Tongue (tissue), 3 donors: ENCODE measurements at places on chromosomes 12 and 14.

- DNase-seq: no peak
Observed at GRCh38 chr12:111120578-111120977, 200.2 kb upstream of the MYL2 start.

- no peak for DNase-seq
Observed at GRCh38 chr14:100629696-100630095, 42.5 kb upstream of the BEGAIN start.

GRCh38 chr12:31772685-31773222 is 43.9 kb upstream of the AMN1 start:
- no peak for DNase-seq

- no peak for DNase-seq
Observed at GRCh38 chr14:93024493-93024892, 91.2 kb downstream of the ITPK1 start.

GRCh38 chr14:57209561-57209960 is 59.1 kb downstream of the EXOC5 start:
- no peak for DNase-seq

DNA sequence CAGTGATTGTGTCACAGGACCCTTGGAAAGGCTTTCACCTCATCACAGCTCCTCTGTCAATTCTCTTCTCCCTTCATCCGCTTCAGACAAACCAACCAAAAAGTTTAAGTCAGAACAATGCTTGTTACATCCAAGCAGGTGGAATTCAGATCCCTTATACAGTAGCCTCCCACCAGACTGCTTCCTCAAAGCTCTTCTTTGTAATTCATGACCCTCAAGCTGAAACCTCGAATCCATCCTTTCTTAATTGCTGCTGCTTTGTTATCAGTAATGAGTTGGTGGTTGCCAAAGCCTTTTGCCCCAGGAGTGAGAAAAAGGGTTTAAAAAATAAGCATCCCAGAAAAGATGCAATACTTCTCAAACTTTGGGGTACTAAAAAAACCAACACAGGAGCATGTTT is 9.5 kb downstream of the BEST3 start:
- no peak for DNase-seq

DNA sequence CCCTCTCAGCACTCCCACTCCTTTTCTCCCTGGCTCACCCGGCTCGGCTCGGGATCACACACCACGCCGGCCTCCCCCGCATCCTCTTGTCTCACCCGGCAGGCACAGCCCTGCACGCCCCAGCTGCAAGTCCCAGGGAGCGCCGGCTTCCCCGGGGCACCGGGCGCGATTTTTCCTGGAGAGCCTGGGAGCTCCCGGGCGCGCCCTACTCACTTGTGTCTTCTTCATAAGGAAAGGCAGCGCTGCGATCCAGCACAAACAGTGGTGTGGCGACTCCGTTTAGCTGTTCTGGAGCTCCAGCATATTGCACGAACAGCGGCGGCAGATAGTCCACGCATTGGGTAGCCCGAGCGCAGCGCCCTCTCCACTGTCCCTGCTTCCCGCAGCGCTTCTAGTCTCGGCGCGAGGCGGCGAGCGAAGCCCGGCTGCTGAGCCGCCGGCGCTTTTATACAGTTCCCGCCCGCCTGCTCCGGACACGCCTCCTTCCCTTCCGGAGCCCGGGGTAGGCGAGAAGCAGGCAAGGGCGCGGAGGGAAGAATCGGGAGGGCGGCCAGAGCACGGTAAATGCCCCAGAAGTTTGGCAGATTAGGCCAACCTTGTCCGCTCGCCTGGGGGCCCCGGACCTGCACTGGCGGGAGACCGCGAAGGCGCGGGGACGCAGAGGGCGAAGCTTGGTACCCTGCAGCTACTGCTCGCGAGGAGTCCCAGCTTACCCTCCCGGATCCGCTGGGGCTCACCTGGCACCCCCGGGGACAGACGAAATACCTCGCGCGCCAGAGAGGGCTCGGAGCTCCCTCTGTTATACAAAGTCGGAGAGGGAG is at the start of gene KITLG:
Gene KITLG (minus strand): TSS at position 421 of the 821 bp plus-strand sequence. CDS start 193 bp downstream, at position 228.
- peak; percentile 86 for DNase-seq

DNA sequence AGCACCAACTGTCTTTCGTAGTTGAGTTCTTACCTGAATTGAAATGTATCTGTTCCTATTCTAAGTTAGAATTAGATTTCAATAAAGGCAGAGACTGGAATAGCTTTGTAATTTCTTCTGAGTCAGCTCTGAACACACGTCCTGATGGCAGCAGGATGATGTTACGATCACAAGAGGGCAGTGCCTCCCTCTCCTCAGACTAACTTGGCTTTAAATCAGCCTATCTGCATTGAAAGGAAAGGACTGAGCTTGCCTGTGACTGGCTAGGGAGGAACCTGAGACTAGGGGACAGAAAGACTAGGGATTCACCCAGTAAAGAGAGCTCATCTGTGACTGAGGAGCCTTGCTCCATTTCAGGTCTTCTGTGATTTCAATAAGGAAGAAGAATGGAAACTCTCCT is 323.7 kb upstream of the OR4E1 start:
- peak; percentile 6 for DNase-seq

- peak; percentile 2 for DNase-seq
Observed at GRCh38 chr12:73950507-73950906, 587.1 kb upstream of the ATXN7L3B start.

DNA sequence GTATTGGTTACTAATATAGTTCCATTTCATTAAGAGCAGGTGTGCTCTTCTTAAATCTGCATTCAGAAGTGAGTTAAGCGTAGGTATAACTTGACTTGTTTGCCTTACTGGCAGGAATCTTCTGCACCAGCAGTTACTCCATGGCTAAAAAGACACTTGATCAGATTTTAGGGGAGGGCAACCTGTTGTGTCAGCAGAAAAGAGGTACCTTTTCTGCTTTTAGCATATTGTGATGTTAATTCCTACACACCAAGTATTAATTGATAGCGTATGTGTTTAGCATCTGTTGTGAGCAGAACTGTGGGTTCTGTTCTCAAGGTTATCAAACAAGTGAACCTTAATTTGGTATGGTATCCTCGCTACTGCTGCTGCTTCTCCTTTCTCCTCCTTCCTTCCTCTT is 38.3 kb downstream of the TTLL5 start:
- no peak for DNase-seq

DNA sequence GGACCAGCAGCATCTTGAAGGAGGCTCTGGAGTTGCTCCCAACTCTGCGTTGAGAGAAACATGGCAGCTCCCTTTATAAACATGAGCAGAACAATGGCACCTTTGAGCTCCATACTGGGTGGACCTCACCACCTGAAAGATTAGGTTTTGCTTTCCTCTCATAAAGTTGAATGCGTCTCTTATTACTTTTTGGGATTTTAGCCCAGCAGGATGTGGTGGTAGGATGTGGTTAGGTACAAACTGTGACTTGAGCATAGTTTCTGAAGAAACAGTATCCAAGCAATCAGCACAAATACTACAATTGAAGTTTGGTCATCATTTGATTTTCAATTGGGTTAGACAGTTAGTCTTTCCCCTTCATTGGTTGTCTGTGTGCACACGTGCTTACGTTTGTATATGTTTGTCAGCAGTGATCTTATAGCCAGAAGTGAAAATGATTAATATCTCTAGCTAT is at the start of gene PRR4:
Gene PRR4 (minus strand): TSS at position 51 of the 454 bp plus-strand sequence. CDS start 38 bp downstream, at position 13.
- peak; percentile 5 for DNase-seq

GRCh38 chr14:20820063-20820904 is 17.6 kb upstream of the RNASE1 start:
- DNase-seq: no peak

DNA sequence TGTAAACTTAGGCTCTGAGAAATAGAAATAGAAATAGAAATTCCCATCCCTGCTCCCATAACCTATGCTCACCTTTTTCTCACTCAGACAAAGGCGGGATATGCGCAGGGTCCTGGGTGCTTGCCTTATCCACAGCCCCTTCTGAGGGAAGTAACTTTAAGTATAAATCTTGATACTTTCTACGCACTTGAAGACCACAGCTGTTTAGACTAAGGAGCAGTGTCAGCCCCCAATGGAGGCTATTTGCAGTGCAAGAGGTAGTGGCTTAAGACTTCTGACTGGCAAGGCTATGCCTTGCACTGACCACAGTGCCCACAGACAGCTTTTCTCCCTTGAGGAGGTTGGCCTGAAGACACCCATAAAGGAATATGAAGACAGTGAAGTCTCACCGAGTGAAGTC is 35.2 kb downstream of the ASCL1 start:
- no peak for DNase-seq

DNA sequence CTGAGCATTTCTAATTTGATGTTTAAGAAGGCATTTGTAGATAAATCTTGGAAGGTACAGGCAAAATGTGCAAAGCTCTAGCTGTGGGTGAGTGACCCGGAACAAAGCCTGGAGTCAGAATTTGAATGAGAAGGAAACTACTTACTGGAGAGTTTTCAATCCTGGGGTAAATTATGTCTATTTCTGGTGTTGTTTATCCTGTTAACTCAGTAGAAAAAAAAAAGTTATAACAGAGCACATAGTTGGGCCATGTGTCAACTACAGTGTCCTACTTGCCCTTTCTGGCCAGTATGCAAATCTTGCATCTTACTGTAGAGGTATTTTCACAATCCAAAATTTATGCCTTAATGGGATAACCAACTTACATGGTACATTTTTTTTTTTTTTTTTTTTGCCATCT is 182.3 kb downstream of the SYNE2 start:
- DNase-seq: no peak

DNA sequence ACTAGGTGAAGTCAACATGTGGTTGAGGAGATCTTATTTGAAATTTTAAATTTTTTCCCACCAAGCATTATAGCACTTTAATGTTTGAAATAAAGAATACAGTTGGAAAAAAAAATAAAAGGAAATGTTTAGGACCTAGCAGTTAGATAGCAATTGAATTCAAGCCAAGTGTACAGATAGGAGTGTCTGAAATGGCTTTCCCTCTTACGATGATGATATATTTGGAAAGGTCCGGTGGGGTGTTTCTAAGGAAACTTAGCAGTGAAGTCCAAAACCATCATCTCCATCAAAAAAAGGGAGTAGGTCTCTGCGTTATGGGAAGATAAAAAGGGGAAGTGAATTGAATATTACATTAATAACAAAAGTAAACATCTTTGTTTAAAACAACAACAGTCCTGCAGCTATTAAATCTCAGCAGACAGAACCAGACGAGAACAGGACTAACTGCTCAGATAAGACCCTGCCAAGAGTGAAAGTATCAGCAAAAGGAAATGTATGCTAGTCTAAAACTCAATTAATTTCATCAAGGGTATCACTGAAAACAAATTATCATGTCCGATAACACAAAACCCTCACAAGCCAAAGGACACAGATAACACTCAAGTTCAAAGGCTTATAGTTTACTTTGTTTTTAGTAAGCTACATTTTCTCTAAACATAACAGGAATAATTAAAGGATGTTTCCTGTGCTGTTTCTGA is 242.0 kb downstream of the BMP4 start:
- DNase-seq: no peak

DNA sequence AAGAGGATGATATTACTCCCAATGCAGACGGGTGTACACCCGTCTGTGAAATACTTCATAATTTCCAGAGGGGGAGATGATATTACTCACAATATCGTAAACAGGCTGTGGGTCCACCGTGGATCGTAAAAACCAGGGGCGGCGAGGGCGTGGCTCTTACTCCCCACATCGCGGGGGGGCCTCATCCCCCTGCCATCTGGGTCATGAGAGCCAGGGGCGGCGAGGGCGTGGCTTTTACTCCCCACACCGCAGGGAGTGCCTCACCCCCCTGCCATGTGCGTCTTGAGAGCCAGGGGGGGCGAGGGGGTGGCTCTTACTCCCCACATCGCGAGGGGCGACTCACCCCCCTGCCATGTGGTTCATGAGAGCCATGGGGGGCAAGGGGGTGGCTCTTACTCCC is 86.2 kb upstream of the GNG2 start:
- no peak for DNase-seq

DNA sequence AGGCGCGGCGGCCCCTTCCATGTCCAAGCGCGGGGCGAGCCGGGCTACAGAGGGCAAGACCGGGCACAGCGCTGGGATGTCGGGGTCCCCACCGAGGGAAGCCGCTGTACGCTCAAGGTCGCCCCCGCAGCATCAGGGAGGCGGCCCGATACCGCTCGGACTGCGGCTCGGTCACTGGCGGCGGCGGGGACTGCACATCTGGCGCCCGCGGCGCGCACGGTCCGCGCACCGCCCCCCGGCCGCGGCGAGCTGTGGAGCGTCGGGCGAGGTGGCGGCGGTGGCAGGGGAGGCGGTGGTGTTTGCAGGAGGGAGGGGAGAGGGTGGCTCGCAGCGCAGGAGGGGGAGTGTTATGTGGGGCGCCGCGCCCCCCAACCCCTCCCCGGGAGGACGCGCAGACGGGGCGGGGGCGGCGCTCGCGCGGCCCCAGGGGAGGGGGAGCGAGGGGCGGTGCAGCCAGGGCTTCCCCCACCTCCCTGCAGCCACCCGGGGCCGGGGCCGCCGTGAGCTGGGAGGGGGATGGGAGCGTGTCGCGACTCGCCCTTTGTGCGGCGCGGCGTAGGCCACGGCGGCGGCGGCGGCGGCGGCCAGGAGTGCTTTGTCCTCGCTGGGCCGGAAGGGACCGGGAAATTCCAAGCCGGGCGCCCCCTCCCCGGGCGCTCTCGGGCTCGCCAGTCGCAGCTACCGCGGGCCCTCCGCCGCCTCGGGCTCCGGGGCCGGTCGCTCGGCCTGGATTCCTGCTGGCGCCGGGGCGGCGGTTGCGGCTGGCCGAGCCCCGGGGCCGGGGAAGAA is at the start of gene NUAK1:
Gene NUAK1 (minus strand): TSS at position 322 of the 789 bp plus-strand sequence. CDS start 301 bp downstream, at position 21.
- peak; percentile 85 for DNase-seq

DNA sequence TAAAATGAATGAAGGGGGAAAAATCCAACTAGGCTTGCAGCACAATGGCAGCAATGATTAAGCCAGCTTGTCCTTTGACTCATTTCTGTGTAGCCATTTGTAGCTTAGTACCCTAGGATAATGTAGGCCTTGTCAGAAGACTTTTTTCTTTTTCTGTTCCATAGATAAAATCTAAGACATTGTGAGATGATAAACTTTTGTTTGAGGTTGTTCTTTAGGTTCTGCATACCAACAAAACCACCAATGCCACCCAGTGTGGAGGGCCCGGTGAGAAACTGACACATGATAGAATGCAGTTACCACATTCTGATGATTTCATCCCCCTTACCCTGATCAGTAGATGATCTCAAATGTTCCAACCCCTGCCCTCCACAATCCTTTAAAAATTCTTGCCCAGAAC is 6.6 kb upstream of the KLRD1 start:
- DNase-seq: no peak

GRCh38 chr12:61546296-61546695 is 713.9 kb upstream of the USP15 start:
- DNase-seq: no peak

GRCh38 chr14:95222151-95222631 is 64.9 kb upstream of the DICER1 start:
- peak; percentile 79 for DNase-seq

DNA sequence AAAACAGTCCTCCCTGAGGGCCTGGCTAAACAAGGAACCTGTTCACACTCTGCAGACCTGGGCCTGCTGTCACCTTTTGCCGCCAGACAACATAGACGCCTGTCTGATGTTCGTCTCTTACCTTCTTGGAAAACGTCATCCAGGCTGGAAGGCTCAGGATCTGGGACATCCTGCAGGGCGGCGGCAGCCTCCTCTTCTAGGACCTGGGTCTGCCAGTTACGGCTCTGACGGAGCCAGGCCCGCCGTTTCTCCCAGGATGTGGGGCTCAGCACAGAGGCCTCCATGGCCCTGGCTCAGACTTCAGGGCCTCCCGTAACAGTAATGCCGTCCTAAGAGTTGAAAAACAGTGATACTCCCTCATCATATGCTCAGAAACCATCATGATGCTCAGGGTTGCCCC is 10.3 kb downstream of the TESPA1 start:
- no peak for DNase-seq

- DNase-seq: no peak
Observed at GRCh38 chr12:51374856-51375255, 16.4 kb downstream of the GALNT6 start.
